Activated T-helper 9 cell treated with anti-CD3 and anti-CD28 coated beads, Interleukin-2, amount 50 U/mL, for 16 hours (primary cell): ENCODE measurements at places on chromosomes 6 and 20.

DNA sequence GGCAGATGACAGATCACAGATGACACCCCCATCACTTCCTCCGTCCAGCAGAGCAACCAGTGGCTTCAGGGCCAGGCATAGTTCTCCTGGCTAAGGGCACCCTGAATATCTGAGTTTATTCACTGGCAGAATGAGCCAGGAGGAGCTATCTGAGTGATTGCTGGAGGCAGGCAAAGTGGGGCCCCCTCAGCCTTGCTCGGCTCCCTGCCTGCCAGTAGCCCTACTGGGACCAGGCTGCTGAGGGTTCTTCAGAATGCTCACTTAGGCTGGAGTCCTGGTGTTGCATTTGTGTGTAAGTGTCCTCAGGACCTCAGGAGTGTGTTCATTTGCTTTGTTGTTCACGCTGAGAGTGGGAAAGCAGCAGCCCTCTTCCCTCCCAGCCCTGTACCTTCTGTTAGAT lies 31.2 kb downstream of the CHMP4B start:
- DNase-seq, result no peak

DNA sequence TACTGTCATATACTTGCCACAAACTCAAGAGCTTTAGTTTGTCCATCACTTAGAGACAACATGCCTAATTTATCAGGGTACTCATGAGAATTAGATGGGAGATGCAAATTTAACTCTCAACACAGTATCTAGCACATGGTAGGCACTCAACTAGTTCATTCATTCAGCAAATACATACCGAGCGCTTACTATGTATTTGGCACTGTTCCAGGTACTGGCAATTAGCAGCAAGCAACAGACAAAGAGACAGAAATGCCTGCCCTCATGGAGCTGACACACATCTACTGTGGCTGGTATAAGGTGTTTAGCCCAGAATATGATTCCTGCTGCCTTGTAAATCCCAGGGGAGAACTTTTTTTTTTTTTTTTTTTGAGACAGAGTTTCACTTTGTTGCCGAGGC lies 4.8 kb downstream of the MICAL1 start:
- no peak for DNase-seq

DNA sequence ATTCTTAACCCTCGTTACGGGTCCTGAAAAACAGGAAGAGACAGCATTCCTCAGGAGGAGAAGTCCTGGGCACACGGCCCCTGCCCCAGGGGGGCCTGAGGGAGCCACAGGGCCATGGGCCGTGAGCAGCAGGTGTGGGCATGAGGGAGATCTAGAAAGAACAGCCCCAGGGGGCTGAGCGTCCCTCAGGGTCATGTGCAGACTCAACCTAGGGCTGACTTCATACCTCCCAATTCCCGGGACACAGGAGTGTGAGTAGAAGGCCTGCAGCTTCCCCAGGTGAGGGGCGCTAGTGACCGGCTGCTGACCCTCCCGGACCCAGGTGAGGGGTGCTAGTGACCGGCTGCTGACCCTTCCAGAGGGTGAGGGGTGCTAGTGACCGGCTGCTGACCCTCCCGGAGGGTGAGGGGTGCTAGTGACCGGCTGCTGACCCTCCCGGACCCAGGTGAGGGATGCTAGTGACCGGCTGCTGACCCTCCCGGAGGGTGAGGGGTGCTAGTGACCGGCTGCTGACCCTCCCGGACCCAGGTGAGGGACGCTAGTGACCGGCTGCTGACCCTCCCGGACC lies 35.1 kb downstream of the FRMD1 start:
- DNase-seq, result no peak

DNA sequence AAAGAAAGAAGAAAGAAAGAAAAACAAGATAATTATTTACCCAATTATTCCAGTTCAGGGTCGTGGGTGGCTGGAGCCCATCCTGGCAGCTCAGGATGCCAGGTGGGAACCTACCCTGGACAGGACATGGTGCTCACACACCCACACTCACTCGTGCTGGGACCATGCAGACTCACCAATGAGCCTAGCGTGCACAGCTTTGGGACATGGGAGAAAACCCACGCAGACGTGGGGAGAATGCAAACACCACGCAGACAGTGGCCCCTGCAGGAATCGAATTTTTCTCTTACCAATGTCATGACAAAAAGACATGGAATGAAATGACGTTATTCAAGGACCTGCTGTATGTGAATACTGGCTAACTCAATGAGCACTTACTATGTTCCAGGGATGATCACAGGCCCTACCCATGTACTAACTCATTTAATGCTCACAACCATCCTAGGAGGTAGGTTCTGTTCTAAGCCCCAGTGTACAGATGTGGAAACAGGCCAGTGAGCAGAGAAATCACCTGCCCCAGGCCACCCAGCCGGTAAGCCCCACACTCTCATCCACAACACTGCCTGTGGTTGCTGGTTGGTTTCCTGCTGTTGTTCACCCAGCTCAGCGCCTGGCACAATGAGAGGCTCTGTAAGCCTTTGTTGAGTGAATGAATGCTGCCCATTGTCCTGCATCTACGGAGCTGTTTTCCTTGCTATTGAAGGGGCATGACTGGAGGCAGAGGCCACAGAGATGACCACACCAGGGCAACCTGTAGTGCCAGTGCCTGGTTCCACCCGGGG lies 6.8 kb upstream of the PI16 start:
- DNase-seq, result no peak
